ENCODE measurements at places on chromosomes 1 and 21.

DNA sequence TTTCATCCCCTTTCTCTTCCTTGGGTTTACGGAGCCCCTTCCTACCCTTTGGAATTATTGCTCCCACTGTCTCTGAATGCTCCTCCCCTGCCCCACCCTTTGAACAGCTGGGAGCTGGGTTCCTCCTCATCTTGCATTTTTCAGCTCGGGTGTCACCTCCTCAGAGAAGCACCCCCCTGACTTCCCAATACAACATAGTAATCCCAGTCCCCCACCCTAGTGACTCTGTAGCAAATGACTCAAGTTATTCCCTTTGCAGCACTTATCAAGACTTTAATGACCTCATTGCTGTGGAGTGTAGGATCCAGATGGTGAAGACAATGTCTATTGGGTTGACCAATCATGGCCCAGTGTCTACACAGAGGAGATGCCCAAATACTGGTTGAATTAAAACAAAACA lies 8.9 kb upstream of the VWA5B1 start:
- DNase-seq, result peak; percentile 64

- no peak for DNase-seq
Observed at GRCh38 chr1:243712941-243713340, 137.1 kb downstream of the AKT3 start.

- DNase-seq, result no peak
Observed at GRCh38 chr1:112939810-112940209, 16.2 kb downstream of the SLC16A1 start.

- no peak for DNase-seq
Observed at GRCh38 chr1:88890131-88890530, 1.2 kb downstream of the GTF2B start.

- DNase-seq, result peak; percentile 73
Observed at GRCh38 chr1:211326528-211327345, at the start of gene TRAF5. TRAF5 (plus strand) TSS chr1:211326833; CDS start chr1:211353240, 26,407 bp downstream.

DNA sequence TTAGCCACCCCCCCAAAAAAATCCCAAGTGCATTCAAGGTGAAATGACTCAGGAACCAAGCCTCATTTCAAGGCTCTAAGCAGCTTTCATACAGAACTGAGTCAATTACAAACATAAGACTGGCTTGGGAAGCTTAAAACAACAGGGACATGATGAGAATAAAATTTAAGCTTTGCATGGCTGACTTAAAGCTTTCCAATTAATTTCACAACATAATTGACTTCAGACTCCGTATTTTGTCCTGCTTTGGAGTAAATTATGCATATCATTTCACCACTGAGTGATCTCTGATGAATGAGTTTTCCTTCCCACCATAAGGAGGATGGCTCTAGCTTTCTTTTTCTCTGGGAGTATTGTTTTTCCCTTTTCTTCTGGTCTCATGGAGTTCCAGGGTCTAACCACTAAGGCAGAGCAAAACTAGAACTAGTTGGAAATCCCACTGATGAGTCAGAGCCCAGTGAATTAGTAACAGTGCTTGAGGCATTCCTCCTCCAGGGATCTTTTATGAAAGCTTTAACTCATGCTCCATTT lies 72.8 kb downstream of the XCL2 start:
- DNase-seq, result peak; percentile 58

DNA sequence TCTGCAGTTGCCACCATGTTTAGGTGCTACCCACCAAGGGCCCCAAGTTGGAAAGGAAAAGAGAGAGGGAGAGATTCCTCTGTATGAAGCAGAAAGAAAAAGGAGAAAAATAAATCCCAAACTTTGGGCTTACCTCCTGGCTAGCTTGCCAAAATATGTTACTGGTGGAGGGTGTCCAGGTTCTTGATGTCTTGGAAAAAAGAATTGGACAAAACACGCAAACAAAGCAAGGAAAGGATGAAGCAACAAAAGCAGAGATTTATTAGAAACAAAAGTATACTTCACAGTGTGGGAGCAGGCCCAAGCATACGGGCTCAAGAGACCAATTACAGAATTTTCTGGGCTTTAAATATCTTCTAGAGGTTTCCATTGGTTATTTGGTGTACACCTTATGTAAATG lies 204.5 kb upstream of the LRRC7 start:
- DNase-seq, result no peak

GRCh38 chr1:38672692-38673091 lies 186.9 kb downstream of the RRAGC start:
- DNase-seq, result no peak

GRCh38 chr1:119001181-119002027 lies 13.3 kb upstream of the TBX15 start:
- DNase-seq, result no peak

DNA sequence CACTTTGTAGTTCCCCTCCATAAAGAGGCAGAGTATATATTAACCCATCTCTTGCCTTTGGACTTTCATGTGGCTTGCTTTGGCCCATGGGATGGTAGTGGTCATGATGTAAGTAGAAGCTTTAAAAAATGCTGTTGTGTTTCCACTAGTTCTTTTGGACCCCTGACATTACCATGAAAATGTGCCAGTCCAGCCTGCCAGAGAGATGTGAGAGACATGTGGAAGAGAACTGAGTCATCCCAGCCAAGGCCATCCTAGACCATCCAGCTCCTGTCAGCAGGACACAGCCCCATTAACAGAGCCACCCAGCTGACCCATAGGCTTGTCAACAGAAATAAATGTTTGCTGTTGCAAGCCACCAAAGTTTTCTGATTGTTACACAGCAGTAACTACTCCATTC lies 3.9 kb upstream of the CD101 start:
- no peak for DNase-seq

DNA sequence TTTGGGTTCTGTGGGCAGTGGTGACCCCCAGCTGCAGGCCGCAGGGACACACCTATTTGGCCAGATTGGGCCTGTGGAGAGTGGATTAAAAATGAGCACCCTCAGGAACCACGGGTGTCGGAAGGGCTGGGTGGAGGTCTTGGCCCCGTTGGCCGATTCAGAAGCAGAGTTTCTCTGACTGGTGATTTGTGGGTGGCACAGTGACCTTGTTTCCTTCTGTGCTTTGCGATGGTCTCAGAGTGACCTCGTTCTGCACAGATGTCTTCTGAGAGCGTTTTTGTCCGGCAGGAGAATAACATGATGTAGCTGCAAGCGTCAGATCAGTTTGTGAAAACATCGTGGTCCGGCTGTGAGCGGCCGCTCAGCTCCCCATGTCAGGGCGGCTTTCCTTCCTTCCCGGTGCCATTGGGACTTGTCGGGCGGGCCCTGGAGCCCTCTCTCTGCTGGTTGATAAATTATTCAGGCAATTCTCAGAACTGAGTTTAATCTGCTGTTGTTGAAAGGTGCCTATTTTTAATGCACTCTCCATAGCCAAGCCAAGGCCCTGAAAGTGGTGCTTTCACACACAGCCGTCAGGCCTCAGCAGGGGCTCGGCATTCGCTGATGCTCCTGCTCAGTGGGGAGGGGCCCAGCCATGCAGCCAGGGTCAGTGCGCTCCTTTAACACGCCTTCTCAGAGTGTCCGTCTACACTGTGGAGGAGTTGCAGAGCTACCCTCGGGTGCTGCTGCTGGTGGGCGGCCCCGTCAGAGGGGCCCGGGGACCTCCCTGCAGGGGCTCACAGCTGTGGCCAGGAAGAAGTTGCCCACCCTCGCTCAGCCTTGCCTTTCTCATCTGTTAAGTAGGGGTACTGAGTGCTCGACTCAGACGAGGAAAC lies 26.8 kb downstream of the TRPM2 start:
- no peak for DNase-seq

DNA sequence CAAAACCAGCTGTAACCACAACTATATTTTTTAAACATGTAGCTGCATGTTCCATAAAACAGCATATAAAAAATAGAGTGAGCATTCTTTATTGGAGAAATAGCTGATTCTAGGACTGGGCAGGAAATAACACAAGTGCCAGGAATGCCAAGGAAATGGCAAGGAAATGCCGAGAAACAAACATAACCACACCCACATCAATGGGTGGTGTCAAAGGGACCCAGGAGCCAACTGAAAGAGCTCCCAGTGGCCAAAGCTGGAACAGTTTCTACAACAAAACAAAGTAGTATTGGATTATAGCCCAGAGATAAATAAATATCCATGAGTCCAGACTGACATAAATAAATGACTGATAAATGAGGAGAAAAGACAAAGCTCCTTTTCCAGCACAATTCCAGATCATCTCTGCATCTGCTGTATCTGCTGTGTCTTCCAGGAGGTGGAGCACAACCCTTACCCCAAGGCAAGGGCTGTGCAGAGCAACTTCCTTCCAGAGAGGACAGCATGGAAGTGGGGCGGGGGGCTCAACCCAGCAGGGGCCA lies 28.1 kb downstream of the ADARB1 start:
- peak; percentile 77 for DNase-seq

- DNase-seq, result no peak
Observed at GRCh38 chr1:87250336-87250735, 78.3 kb upstream of the LMO4 start.

DNA sequence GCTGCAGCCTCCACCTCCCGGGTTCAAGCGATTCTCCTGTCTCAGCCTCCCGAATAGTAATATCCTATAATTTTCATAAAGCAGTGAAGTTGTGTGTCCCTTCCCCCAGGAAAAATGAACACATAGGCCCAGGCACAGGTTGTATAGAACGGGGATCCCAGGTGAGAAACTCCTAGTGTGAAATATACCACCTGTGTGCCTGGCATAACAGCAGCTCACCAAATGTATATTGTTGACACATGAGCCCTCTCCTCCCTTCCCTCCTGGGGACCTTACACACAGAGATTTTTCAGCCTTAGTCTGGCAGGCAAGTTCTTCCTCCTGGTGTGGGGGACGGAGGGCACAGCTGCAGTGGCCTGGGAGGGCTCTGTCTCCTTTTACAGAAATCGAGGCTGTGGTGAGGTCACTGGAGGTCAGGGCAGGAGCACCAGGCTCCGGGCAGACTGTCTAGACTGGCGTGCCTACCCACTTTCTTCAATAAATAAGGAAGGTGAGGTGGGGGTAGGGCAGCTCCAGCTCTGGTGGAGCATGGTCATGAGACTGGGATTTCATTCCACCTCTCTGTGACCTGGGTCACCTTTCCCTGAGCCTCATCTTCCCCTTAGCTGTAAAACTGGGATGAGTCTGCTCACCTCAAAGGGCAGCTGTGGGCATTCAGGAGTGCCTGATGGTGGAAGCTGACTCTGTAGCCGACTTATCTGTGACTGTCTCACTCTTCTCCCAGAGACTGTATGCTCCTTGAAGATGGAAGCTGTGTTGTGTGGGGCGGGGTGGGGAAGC lies 14.3 kb downstream of the RCC1 start:
- DNase-seq, result no peak

DNA sequence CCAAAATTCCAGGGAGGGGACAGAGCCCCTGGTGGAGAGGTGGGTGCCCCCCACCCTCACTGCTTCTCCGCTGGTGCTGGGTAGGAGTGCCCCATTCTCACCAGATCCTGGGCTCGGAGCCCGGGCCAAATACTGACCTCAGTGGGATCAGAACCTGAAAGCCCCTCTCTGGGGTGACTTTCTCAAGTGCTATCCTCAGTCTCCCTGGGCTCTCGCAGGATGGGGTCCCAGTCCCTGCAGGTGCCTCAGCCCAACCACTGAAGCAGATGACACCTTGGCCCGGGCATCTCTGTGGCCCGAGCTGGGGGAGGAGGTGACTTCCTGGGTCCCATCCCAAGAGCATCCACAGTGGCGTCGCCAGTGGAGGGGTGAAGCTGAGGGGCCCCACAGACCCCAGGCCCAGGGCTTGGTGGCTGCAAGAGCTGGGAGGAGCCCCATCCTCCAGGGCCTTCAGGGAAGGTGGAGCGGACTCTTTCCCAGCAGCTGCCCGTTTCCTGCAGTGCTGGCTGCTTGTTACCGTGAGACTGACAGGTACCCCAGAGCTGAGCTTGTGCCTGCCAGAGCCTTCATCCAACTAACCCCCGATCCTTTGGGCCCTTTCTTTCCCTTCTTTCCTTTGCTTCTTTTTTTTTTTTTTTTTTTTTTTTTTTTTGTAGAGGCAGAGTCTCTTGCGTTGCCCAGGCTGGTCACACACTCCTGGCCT lies 3.9 kb upstream of the FNDC10 start:
- DNase-seq, result no peak

DNA sequence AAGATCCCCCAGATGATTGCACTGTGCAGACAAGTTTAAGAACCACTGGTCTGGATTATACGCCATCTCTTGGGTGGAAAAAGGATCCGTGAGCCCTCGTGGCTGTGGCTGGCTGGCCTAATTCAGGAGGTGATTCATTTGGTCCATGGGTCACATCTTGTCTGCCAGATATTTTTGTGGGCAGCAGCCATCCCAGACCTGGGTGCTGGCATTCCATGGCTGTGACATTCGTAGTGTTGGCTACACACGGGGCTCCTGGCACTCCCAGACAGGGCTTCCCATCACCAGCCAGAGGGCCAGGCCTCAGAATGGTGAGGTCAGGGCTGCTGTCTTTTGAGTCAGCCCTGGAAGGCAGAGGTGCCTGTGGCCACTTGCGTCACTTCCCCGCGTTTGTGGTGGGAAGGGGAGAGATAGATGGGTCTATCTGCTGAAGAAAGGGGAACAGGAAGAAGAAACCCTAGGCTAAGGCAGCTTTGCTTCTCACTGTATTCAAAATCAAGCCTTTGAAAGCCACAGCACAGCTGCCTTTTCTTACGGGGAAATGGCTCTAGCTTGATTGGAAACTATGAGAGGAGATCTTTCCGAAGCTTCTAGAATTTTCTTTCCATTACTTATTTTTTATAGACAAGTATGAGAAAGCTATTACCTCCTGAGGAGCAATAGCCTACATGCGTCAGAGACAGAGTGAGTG lies 32.4 kb downstream of the EIF2D start:
- peak; percentile 28 for DNase-seq

GRCh38 chr1:90973897-90974798 lies 47.7 kb downstream of the ZNF644 start:
- peak; percentile 10 for DNase-seq

DNA sequence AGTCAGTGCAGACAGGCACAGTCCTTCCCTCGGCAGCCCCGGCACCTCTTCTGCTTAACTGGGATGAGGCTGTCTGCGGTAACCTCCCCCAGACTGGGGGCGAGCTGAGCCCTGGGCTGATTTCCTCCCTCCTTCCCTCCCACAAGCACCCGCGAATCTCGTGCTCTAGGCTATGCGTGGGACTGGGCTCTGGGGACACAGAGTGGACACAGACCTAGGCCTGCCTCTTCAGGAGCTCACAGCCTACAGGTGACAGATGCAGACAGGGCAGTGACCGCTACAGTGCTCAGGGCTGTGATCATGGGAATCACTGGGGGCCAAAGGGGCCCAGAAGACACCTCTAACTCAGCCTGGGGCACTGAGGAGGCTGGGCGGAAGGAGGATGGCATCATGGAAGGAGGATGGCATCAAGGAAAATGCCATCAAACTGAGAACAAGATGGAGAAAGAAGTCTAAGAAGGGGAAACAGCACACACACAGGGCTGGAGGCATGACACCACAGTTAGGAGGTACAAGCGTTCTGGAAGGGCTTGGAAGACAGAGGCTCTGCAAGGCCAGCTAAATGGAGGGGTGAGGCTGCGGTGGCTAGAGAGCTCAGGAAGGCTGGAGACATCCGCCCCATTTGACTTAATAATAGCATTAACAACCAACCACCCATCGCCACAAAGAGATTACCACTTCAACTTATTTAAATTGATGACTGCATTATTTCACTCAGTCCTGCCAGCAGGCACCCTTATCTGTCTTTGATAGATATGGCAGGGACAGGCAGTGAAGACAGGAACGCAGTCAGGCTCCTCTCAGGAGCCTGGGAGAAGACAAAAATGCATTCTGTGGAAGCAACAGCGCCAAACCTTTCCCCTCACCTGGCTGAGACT lies 4.2 kb downstream of the TTC39A start:
- no peak for DNase-seq

GRCh38 chr1:230455291-230455690 lies 29.2 kb upstream of the PGBD5 start:
- DNase-seq, result no peak

- DNase-seq, result no peak
Observed at GRCh38 chr1:233109096-233109495, 158.7 kb downstream of the NTPCR start.
